ENCODE measurements at places on chromosomes 6 and 20.
A peak's percentile ranks its signal among the peaks of the same experiment; 100 is the strongest.

GRCh38 chr6:142993977-142994376, 49.0 kb upstream of the HIVEP2 start:
- no peak for DNase-seq

GRCh38 chr20:57578476-57579165, 17.7 kb downstream of the PCK1 start:
- DNase-seq, result no peak

- no peak for DNase-seq
Measured at GRCh38 chr20:50070361-50070760, 42.6 kb downstream of the UBE2V1 start.

DNA sequence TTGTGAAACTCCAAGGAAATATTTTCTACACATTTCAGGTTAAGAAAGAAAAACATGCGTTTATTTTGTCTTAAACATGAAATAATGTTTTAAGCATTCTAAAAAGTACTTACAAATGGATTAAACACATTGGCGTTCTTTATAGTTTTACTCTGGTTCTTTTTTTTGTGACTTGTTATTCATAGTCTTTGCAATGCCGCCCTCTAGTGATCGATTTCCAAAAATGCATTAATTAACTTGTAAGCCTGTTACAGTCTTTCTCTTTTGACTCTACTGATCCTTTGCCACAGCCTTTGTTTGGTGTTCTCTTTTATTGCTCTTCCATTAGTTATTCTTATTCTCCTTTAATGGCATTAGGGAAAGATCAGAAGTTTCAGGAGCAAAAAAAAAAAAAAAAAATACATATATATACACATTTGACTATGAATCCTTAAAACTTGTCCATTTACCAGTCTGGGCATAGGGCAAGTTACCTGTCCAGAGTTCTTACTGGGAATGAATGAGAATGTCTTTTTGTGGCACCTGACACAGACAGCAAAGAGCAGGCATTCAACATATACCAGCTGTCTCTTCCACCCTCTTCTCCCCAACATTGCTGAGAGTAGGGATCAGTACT, 59.9 kb downstream of the MACROD2 start:
- peak; percentile 53 for DNase-seq

GRCh38 chr20:58991715-58992114, 10.7 kb downstream of the NELFCD start:
- no peak for DNase-seq

GRCh38 chr20:11849270-11849915, 68.3 kb upstream of the BTBD3 start:
- DNase-seq, result no peak

DNA sequence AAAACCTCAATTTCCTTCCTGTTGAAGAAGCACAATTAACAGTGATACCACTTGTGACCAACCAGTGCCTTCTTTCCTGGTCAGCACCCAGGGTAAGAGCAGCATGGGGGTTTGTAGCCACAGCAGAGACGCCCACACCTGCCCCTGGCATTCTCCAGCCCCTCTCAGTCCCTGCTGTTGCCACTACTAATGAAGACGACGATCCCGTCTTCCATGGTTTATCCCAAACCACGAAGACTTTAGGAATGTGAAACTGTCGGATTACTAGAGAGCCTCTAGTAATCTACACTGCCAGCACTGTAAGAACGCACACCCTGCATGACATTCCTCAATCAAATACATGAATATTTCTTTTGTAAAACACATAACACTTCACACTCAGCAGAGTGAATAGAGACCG, 60.0 kb downstream of the GINS1 start:
- DNase-seq, result no peak

GRCh38 chr6:143241911-143242310, 181.2 kb downstream of the AIG1 start:
- DNase-seq, result no peak

- DNase-seq, result no peak
Measured at GRCh38 chr6:151026041-151026663, 160.7 kb downstream of the MTHFD1L start.
